ENCODE measurements at places on chromosomes 3 and 15.

GRCh38 chr3:46750555-46751038 is 32.9 kb upstream of the PRSS50 start:
- no peak for DNase-seq

DNA sequence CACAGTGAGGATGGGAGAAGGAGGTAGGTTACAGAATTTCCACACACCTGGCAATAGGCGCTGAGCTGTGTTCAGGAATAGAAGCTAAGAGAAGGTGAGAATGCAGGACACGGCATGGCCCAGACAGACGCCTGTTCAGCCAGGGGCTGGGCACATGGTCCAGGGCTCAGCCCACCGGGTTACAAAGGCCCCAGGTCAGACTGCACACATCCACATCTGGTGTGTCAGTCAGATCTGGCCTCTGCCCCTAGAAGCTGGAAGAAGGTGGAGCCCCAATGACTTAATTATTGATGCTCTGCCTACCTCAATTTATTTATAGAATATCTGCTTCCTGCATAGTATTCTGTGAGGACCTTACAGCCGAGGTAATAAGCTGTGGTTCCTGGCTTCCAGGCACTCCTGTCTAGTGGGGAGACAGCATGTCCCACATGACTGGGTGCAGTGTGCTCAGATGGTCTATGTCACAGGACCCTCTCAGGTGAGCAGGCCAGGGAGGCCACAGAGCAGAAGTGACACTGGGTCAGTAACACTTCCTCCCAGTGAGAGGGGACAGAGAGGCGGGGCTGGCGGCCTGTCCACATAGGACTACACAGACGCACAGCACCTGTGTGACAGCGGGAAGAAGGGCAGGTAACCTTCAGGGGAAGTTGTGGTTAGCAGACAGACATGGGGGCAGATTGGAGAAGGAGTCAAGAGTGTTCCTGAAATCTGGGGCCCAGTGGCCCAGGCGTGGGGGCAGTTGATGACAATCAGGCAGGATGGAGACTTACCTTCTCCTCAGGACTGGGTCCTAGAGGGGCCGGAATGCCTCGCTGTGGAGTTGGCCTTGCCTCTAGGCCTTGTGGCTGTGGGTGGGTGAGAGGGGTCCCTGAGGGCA is 38.6 kb upstream of the PLXNA1 start:
- DNase-seq = no peak

DNA sequence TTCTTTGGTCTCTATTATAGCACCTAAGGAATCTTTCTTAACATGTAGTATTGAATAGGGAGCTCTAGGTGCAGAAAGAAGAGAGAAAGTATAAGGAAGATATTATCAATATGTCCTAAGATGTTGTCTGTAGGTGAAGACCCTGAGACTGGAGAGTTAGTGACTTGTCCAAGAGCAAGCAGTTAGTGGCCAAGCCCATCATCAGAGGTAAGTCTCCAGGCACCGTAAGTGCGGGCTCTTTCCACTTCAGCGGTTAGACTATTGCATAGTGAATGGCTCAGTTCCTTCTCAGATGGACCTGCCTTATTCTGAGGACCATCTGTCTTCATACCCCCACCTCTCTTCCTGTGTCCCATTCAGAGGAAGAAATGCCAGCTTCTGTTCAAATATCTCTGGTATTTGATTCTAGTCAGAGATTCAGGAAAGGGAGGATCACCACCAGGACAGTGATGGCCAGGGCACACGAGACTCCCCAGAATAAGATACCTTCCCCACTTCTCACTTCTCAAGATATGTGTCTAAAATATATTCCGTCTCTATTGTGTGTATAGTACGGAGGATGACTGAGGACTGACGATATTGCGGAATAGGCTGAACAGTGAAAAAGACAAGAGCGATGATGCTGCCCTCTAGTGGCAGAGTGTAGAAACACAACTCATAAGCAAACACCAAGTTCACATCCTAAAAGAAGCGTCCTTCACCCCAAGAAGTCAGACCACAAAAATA is 19.1 kb upstream of the ADGRG7 start:
- DNase-seq = peak; percentile 69

DNA sequence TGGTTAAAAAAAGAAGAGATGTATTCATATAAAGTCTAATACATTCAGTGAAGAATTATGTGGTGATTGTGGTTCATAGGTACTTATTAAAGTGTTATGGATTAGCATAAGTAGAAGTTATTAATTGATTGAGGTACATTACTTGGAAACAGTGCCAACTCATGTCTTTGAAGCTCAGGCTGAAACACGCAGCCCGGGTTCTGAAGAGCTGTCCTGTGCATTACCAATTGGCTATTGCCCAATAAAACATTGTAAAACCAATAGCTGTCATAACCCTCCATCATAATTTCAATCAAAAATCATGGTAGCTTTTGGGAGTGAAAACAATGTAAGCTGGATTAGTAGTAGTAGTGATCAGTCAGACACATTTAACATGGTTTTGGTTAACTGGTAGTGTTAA is 560.1 kb downstream of the MCTP2 start:
- no peak for DNase-seq

Measured in GM20000 (cell line).